ENCODE measurements at places on chromosomes 4 and X.

DNA sequence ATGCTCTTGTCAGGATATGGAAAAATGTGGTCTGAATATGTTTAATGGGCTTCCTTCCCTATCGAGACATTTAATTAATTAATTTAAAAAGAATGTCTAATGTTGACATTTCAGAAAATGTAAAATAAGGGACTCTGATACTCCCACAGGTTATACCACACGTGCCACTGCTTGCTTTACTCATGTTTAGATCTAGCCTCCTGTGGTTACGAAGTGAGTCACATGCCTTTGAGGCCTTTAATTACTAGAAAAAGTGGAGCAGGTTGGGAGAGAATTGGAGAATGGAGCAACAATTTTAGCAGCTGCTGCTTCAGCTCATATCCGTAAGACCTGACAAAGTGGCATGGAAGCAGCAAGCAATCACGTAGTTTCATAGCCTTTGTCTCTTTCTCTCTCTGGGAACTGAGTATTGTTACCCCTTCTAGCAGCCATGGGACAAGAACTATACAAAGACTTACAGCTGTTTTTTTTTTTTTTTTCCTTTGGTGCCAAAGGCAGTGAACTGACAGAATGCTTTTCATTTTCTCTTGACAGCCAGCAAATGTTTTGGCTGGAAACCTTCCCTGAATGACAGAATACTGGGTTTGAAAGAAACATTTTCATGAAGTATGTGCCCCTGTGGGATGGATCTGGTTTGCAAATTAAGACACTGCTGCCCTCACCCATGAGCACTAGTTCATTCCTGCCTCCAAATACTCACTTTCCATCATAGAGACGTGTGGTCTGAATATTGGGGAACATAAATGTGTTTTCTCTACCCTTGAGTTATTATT lies 355.1 kb upstream of the PABPC5 start:
- DNase-seq, result no peak

DNA sequence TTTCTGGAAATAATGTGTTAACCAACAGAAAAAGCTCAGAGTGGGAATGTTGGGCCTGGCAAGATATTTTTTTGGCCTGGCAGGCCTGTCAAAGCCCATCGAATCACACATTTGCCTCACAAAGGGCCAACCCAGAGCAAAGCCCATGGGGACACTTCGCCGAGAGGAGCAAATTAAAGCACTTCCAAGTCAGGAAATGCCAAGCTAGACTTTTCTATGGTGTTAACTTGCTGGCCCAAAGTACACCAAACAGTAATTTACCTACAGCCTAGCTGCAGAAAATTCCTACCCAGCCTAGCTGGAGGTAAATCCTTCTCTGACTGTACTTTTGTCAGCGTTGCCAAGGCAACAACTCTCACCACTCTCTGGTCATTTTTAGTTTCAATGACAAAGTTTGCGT lies 288.6 kb upstream of the LDB2 start:
- no peak for DNase-seq

DNA sequence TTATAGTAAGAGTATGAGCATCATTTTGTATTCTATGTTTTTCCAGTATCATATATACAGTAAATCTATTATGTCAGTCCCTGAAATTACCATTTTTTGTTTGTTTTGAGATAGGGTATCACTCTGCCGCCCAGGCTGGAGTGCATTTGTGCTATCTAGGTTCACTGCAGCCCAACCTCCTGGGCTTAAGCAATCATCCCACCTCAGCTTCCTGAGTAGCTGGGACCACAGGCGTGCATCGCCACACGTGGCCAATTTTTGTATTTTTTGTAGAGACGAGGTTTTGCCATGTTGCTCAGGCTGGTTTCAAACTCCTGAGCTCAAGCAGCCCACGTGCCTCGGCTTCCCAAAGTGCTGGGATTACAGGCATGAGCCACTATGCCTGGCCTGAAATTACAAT lies 85.6 kb downstream of the ZNF330 start:
- no peak for DNase-seq

DNA sequence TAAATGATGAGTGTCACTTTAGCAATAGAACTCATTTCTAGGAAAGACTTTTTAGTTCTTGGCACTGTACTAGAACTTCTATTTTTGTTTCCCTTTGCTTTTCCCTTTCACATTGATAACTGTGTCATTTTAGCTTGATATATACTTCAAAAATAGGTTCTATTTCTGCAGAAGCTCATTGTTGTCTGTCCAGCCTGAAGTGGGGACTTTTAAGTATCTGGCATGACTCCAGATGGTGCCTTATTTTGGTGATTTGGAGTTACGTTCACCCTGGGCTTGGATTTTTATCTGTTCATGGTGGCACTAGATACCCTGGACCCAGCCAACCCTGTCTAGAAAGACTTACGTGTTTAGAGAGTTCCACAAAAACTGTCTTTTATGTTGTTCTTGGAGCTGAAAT lies 3.4 kb downstream of the ABHD18 start:
- no peak for DNase-seq

DNA sequence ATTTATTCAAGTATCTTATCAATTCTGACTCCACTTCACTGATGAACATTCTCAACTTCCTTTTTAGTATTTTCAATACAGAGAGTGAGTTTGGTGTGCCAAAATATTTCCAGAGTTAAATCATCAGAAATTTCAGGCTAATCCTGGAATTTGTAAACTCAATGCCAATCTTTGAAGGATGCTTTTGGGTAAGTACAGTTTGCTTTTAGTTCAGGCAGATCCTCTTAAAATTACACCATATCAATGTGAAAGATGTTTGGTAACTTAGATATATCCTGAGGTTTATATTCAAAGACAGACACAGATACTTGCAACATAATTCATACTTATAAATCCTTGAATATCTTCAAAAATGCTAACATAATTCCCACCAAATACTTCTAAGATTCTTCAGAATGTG lies 76.0 kb upstream of the FAM47B start:
- no peak for DNase-seq

DNA sequence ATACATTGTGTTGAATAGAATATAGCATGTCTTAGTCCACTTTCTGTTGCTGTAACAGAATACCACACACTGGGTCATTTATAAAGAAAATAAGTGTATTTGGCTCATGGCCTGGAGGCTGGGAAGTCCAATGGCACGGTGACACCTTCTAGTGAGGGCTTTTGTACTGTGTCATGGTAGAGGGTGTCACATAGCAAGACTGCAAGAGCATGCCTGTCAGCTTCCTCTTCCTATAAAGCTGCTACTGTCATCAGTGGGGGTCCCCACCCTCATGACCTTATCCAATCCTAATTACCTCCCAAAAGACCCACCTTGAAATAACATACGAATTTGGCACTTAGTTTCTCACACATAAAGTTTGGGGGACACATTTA lies 193.2 kb downstream of the PTTG2 start:
- no peak for DNase-seq

DNA sequence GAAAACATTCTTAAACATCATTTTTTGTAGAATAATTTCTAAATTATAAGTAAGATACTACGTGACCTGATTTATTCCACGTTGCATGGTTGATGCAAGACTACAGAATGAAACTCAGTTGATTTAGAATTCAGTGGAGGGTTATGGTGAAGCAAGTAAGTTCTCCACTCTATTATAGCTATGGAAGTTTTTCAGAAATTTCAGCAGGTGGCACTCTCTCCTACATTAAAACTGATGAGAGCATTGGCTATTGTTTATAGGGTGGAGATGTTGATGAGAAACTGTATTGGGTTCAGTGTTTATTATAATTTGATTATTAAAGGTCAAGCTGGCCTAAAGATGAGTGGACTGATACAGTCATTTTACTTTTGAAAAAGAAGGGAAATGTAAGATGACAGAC lies 88.0 kb downstream of the FNIP2 start:
- DNase-seq, result no peak

DNA sequence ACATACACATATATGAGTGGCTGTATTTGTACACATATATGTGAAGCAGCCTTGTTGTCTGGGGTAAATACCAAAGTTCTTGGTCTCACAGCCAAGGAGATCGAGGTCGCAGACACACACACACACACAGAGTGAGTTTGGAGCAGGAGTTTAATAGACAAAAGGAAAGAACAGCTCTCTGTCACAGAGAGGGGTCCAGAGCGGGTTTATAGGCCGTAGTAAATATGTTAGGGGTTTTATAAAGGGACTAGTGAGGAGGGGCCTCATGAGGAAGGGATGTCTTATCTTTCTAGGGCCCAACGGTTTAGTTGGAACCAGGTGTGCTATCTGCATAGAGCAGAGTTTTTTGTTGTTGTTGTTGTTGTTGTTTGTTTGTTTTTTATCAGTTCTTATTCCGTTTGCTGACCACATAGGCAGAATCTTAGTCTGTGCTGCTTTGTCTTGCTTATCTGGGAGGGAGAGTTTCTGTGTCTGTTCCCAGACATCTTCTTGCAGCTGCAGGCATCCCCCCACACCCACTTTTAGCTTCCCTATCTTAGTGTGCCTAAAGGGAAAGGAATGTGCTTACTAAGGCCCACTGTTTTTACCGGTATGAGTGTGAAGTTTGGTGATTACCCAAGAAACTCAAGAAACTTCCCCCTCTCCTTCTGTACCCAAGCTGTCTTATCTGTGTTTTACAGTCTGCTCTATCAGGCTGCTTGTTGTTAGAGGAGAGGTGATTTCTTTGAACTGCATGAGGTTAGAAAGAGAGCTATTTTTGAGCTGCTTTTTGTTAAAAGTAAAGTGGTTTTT lies 91.9 kb downstream of the TENT5D start:
- DNase-seq, result no peak

- no peak for DNase-seq
Observed at GRCh38 chr4:25890571-25891485, 23.2 kb upstream of the SMIM20 start.

- no peak for DNase-seq
Observed at GRCh38 chrX:98067611-98068010, 1183.9 kb downstream of the RPA4 start.

- peak; percentile 5 for DNase-seq
Observed at GRCh38 chr4:166165829-166166420, 292.9 kb downstream of the TLL1 start.

DNA sequence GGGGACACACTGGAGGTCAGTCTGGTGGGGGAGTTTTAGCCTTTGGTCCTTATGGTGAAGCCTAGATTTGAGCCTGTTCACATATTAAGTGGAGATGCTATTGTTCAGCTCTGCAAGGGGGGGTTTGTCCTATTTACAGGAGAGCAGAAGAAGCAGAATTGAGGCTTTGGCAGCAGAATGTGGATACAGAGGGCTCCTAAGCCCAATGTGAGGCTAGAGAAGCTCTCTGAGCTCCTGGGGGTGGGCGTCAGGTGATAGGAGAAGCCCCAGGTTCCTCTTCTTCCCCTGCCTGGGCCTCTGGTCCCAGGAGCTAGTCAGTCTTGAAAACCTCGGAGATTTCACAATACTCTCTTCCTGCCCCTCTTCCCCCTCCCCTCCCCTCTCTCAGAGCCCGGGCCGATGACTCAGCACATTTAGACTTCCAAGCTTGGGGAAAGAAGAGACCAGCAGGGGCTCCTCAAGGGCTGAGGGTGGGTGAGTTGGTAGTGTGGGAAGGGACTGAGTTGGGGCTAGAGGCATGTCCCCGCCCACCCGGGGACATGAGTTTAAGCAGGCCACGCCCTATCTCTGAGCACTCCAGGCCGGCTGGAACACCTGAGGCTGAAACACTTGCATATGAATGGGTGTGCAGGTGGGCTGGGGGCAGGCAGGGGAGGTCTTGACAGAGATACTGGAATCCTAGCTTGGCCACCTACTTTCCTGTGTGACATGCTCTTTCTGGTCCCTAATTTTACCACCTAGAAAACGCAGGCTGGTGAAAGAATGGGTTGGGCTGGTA lies 3.4 kb downstream of the TFE3 start:
- DNase-seq, result peak; percentile 80

DNA sequence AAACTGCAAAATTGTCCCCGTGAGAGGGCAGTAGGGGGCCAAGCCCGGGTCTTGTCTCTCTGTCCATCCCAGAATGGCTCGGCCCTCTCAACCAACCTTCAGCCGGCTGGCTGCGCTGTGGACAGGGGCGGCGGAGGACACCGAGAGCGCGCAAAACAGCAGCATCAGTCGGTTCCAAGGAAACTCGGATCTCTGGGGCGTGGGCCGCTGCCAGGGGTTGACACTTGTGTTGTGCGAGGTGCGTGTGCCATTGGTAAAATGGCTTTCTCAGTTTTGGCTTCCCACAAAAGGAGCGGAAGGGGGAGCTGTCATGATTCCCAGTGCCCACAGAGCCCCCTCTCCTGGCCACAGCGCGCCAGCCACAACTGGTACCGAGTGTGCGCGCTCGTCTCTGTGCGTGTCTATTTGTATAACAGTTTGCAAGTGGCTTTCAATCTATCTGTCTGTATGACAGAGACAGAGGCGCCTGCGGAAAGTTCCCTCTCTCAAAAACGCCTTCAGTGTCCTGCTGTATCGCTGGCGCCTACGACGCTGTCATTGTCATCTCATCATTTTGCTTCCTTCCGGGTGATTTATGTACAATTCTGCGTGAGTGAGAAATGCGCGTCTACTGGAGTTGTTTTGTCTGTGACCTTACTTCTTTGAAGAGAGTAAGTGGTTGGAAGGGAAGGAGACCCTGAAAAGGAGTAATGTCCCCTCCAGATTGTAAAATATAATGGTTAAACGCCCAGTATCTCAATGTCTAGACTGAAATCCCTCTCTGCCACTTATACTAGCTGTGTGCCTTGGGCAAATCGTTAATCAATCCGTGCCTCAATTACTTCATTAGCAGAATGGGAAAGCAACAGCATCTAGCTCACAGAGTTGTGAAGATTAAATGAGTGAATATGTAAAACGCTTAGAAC lies 1.8 kb downstream of the DKK2 start:
- DNase-seq, result no peak

- no peak for DNase-seq
Observed at GRCh38 chrX:2490634-2491033, 10.1 kb downstream of the DHRSX start.

DNA sequence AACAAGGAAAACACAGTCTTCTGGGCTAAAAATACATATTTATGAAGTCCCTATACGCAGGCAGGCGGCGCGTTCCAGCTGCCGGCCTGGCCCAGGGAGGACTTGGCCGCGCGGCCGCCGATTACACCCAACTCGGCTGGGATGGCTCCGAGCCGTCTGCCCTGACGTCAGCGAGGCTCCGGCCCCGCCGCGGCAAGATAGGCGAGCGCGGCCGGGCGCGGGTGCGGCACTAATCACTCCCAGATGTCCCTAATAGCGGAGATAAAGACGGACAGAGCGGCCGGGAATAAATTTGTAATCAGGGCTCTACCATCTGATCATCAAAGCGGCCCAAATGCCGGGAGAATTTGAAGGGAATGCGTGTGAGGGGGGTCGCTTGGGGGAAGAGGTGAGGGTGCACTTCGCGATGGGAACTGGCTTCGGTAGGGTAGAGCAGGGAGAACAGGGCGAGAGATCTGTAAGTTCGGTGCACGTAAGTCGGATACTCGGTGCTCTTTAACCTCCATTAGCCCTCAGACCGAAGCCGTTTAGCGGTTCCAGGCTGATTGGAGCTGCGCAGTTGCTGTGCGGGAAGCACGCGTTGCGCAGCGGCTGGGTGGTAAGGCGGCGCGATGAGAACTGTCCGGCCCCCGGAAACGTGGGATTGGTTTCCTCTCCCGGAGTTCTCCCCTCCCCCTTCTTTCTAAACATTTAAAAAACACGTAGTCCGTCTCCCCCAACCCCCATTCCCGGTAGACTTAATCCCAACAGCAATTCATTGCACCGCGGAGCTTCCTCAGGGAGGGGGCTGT lies 7.7 kb downstream of the HAND2 start:
- DNase-seq, result no peak

Data from 8988T (cell line).